ENCODE measurements at places on chromosomes 5 and 9.
A peak's percentile ranks its signal among the peaks of the same experiment; 100 is the strongest.

DNA sequence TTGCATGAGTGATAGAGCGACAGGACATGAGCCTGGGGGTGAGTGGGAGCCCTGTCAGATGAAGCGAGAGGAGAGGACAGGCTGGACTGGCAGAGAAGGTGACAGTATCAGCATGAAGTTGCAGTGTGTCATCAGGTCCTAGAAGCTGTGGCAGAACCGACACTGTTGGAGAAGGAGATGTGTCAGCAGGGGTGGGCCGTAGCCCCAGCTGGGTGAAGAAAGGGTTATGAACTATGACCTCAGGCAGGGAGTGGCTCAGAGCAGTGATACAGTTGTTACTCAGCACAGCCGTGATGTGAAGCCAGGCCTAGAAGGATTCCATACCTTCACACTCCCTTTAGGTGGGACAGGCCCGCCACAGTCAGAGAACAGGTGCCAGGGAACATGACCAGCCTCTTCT, 7.6 kb downstream of the PCYOX1L start:
- DNase-seq: no peak

DNA sequence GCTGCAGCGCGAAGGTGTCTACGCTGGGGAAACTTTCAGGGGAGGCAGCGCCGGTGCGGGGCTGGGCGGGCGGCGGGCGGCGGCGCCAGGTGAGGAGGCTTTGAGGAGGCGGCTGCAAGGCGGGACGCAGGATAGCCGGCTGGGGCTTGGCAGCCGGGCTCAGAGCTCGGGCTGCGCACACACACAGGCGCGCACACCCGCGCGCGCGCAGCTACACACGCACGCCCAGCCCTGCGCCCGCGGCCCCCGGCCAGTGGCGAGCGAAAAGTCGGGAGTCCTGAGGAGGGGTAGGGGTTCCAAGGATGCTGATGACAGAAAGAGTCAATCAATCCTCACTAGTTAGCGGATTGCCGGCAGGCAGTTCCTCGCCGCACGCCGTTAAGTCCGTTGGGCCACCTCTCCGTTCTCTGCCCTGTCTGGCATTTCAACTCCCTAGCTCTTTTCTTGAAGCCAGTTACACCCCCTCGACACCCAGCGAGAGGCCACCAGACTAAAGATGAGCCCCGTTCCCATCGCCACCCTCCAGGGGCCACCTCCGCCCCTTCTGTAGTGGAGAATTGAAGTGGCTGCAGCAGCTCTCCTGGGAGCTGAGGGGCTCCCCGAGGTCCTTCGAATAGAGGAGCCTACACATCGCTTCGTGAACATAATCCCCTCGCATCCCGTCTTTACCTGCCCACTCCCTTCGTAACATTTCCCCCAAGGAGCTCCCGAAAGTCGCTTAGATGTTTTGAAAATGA, 1640.3 kb upstream of the C9orf72 start:
- DNase-seq: peak; percentile 10

DNA sequence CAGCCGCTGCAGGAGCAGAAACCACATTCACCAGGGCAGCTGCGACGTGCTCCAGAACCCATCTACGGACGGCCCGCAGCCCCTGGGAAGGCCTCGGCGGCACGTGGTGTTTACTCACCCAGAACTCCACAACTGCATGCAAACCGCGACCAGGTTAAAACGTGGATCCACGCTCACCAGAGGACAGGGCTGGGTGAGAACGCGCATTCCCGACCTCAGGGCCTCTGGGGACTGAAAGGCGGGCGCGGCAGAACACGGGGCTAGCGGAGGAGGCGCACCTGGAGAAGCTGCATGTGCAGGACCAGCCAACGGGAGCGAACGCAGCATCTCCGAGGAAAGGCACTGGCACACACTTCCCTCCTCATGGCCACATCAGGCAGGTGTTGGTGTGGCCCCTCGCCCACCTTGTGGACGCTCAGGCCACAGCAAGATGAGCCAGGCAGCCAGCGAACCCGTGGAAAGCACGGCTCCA, 24.0 kb upstream of the CAMSAP1 start:
- DNase-seq: no peak

DNA sequence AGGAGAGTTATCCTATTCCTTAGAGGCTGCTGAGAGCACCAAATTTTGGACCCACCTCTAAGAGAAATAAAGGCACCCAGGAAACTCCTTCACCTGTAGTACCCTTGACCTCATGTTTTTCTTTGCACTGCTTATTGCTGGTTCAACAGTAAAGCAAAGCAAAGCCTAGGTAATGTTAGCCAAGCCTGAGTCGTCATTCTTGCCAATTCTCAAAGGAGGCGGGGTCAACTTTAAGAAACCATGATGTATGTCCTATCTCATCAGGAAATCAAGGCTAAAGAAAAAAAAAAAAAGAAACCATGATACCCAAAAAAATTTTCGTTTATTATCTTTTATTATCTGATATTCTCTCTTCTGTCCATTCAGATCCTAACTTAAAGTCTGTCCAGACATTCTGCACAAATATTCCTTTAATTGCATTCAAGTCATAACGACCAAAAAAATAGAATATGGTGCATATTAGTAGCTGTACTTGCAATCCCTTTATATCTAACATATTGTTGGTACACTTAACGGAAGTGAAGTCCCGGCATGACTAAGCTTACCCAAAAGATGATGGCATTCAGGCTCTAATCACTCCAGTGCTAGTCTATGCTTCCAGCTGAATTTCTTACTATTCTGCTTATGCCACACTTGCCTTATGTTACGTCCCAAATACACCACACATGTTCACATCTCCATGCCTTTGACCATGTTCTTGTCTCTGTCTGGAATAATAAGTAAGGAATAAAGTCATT, 1.8 kb downstream of the AUH start:
- DNase-seq: no peak

DNA sequence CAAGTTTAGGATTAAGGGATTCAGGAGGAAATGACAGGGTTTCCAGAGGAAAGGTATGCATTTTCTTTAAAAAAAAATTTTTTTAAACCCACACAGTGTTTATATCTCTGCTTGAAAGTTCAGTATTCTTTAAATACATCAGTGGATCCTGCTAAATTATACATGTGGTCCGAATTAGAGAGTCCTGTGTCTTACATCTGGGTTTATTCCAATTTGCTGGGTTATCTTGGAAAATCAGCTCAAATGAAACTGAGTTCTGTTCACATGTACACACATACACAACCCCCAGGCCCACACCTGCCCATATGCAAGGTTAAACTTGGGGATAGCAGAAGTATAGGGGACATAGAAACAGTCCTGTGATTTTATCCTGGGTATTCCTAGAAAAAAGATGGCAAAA, 493.7 kb downstream of the ZNF608 start:
- DNase-seq: no peak

DNA sequence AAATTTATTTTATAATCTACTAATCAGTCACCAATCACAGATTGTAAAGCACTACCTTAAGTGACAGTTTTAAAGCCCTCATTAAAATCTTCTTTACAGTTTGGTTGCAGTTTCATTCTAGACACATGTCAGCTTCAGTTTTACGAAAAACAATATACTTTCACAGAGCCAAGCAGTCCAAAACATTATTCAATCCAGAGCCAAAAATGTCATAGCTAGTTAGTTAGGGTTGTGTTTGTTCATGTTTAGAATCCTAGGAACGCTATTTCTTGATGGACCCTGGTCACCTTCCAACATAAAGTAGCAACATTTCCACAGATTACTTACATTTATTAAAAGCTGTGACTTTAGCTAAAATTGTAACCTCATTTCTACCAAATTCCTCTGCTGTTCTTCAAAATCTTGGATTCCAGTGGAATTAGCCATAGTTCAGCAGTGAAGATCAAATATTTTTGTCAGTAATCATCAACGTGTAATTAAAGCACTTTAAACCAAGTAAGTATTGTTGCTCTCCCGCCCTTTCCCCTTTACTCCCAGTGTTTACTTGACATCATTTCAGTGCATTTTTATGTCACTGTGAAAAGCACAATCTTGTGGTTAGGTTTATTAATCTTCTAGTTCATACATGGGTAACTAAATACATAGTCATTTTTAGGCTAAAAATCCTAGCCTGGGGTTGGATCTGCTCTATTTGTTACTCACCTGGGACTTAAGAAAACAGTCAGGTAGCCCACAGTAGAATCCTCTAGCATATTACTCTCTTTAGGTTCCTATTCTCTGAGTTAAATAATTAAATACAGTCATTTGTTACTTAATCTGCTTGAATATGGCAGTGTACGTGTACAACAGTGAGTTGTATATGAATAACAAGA, 74.3 kb downstream of the NIPBL start:
- DNase-seq: no peak

GRCh38 chr9:93290495-93291434, 106.8 kb downstream of the WNK2 start:
- DNase-seq: no peak

DNA sequence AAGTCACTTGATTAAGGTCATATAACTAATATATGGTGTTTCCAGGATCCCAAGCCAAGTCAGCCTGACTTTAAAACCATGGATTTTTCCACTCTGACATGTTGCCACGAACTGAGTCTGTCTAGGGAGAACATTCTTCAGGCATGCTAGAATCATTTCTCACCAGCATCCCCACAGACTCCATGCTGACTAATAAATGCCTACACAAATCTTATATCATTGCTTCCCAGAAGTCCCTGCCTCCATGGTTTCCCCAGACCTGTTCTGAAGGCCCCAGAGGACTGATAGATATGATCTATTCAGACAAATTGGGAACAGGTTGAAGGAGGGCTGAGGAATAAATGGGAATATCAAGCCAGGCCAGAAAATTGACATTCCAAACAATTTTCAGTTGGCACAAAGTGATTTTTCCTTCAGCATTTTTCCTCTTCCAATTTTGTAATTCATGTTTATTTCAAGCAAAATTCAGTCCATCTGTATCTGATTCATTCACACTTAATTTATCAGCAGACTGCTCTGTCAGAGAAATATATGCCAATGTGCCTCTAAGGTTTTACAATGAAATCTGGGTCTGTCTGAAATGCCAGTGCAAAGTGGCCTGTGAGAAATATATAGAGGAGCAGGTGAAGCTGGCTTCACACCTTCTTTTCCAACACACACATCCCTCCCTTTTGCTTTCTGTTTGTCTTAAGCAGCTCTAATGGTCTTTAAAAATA, 413.6 kb upstream of the TNC start:
- no peak for DNase-seq

DNA sequence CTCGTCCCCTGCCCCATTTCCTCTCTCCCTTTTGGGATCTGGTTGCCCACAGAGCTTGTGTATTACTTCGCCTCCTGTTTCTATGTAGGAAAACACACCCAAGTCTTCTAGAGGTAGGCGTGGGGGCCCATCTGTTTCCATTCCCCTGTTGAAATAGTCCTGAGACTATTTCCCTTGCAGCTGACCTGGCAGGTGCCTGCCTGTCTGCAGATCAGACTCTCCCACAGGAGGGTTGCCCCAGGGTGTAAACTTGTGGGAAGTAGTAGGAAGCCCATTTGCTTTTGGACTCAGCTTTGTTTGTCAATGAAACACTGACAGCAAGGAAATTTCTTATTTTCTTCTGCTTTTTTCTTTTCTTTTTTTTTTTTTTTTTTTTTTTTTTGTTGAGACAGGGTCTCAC, 16.3 kb upstream of the GARNL3 start:
- no peak for DNase-seq

DNA sequence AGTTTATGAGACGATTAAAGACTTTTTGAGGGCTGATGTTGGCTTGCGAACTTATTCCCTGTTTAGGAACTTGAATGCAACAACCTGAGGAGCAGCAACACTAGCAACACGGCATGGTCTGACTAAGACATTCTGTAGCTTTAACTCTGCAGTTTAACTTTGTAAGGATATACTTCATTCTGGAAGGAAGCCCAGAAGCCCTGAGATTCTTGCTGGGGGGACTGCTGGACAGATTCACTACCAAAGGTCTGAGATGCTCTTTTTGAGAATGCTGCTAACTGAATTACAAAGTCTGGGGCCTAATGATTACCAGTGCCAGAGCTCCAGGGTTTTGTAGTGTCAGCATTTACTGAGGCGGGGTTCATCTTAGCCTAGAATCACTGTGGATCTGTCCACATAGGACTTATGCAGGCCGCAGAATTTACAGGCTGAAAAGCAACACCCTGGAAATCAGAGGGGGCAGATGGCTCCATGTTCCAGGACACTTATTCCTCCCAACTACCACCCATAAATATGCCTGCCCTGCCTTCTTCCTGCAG, 537.1 kb upstream of the CDH18 start:
- DNase-seq: no peak

GRCh38 chr9:131302244-131303075, 12.9 kb downstream of the PLPP7 start:
- no peak for DNase-seq

Data from NCI-H510A (cell line).